Activated naive CD4-positive, alpha-beta T cell (primary cell): ENCODE measurements at places on chromosomes 5 and 9.
A peak's percentile ranks its signal among the peaks of the same experiment; 100 is the strongest.

GRCh38 chr9:71758785-71759184, 9.5 kb downstream of the CEMIP2 start:
- DNase-seq, result no peak

GRCh38 chr9:116504893-116505480, 182.1 kb upstream of the TRIM32 start:
- DNase-seq, result no peak

DNA sequence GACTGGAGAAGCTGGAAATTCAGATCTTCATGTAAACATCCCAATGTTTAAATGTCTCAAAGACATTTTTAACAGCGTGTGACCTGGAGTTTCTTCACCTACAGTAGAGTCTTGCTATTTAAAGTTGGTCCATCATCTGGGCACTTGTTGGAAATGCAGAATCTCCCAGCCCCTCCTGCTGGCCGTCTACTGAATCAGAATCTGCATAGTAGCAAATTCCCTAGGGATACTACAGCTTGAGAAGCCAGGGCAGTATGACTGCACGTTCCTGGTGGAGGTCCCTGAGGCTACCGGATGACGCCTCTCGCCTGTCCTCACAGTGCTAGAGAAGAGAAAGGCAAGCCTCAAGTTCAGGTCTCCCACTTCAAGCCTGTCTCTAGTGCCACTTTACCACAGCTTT, 15.7 kb downstream of the SAP30L start:
- no peak for DNase-seq

- no peak for DNase-seq
Measured at GRCh38 chr5:44845777-44846176, 37.0 kb downstream of the MRPS30 start.

DNA sequence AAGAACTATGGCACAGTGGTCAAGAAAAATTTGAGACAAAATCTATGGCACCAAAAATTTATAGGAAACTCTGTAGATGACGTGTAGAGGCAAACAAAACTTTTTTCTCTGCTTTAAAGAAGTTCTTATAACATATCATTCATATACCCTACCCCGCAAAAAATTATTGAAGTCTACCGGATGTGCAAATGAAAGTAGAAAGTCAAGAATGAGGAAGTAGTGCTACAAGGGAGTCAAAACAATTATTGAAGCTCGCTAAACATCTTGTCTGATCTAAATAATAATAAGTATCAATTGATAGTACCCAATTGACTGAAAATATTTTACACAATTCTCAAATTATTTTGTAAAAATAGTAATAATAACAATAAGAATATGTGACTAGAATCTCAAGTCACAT, 398.5 kb downstream of the TAF11L14 start:
- no peak for DNase-seq

DNA sequence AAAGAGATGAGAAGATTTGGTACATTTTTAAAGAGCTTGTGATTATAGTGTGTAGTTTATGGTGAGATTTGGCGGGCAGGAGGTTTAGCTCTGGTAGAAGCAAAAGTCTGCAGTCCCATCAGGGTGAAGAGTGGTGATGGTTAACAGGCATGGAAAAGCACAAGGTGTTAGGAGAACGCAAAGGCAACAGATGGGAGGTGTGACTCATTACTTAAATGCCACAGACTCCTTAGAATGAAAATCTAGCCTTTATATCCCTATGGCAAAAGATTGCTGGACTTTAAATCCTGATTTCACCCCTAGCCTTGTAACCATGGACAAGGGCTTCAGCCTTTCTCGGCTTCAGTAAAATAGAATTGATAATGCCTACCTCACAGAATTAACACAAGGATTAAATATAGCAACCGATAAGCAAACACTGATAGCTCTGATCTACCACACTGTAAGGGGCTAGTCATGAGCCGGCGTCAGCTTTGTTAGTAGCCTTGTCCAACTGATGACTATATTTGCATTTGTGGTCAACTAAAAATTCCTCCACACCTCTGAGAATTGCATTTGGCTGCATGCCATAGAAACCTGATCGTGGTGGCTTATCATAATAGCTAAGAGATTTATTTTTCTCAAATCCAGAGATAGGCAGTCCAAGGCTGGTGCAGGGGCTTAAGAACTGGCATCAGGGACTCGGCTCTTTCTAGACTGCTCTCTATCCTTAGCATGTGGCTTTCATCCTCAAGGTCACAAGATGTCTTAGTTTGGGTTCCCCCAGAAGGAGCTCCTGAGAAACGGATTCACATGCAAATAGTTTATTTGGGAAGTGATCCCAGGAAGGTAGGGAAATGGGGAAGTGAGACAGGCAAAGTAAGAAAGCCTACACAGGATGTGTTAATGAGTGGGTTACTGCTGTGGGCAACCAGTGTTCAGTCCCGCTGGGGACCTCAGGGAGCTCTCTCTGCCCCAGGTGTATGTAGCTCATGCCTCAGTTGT, 19.6 kb downstream of the MFAP3 start:
- DNase-seq, result no peak

GRCh38 chr5:159899067-159900049, 16.9 kb upstream of the ADRA1B start:
- DNase-seq, result no peak

GRCh38 chr9:133942206-133942975, 49.7 kb downstream of the VAV2 start:
- DNase-seq, result no peak

- no peak for DNase-seq
Measured at GRCh38 chr9:2180154-2180553, 165.0 kb downstream of the SMARCA2 start.

DNA sequence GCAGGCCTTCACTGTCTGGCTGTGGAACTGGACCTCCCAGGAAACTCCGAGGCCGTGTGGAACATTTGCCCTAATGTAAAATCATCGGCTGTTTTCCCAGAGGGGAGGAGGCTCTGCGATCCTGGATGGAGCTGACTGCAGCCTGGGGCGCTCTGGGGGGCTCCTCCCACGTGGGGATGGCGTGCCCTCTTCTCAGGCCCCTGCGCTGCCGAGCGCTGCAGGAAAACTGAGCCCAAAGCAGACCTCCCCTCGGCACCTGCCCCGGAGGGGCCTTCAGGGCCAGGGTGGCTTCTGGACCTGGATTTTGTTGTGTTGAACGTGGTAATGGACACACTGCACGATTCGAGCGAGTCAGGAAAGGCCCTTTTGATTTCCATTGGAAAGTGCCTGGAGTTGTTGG, 23.9 kb downstream of the HNRNPH1 start:
- DNase-seq, result no peak

- DNase-seq, result peak; percentile 24
Measured at GRCh38 chr5:134119720-134120119, 5.2 kb downstream of the TCF7 start.

GRCh38 chr9:36532353-36532752, 40.3 kb upstream of the MELK start:
- no peak for DNase-seq

- DNase-seq, result no peak
Measured at GRCh38 chr5:59840200-59840601, 53.3 kb downstream of the PDE4D start.

GRCh38 chr9:131290767-131291370, 1.3 kb downstream of the PLPP7 start:
- no peak for DNase-seq

DNA sequence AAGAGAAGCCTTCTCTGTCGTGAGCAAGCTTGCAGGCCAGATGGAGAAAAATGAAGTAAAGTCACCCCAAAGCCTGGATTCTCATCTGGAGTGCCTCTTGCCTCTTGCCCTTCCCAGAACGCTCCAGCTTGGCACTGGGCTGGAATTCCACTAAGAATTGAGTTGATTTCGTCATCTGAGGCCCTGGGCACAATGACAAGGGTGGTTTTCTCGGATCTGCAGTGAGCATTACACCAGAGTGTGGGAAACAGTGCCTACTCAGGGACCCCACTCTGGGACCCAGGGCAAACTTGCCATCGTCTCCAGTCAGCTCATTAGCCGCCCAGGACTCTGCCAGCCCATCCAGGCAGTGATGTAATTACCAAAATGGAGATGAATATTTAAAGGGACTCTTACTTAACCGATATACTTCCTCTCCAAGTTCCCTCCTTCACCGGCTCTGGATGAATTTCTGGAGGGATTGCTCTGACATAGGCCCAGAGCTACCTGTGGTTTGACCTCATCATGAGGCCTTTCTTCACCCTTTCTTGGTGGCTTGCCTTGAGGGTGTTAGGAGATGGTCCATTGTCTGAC, 44.7 kb upstream of the LCP2 start:
- DNase-seq, result no peak
